Caki2 (cell line): ENCODE measurements at places on chromosomes 12 and 14. TPM values are rescaled to one million over a fixed set of nuclear protein-coding genes. Genes with fewer than 3 reads are reported as not detected.
A peak's percentile ranks its signal among the peaks of the same experiment; 100 is the strongest.

DNA sequence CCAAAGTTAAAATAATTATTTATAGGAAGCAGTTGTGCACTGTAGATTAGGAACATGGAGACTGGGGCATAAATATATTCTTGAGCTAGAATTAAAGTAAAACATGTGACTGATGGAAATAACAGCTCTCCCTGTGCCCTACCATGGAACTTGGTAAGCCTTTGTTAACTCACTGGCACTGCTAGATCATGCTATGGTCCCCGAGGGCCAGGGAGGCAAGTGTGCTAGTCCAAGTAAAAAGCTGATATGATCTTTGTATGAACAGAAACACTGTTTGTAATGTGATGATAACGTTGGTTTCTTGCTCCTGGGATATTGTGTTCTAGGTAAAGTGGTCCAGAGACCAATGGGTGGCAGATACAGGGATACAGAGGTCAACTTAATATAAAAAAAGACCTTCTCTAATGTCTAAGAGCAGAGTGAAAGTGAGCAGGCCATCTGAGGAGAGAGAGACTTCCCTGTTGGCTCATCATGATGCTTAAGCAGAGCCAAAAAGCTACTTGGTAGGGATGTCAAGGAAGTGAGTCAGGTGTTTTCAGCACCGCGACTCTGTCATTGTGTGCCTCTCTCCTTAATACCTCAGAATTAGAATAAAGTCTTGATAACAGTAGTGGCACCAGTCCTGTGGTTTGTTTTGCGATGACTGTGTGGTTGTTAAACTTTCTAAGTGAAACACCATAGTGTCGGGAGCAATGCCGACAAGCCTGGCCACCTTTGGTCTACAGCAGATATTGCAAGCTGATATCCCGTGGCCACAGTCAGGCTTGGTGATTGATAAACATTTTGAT lies 27.6 kb downstream of the BICD1 start:
- DNase-seq: peak; percentile 71

DNA sequence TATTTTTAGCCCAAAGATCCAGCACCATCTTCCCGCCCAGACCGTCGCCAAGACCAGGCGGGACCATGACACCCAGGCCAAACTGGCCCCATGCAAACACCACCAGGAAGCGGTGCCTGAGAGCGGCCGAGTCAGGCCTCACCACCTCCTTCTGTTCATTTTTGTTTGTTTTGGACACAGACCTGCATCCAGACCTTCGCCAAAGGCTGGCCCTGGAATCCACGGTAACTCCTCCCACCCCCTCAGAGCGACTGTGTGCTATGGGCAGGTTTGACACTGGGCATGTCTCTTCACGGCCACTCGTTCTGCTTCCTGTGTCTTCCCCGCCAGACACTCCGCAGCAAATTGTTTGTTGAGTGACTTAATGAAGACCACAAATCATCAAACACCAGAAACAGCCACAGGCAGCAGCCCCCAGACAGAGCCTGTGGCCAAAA lies 47.1 kb downstream of the NCOR2 start:
- peak; percentile 88 for DNase-seq

DNA sequence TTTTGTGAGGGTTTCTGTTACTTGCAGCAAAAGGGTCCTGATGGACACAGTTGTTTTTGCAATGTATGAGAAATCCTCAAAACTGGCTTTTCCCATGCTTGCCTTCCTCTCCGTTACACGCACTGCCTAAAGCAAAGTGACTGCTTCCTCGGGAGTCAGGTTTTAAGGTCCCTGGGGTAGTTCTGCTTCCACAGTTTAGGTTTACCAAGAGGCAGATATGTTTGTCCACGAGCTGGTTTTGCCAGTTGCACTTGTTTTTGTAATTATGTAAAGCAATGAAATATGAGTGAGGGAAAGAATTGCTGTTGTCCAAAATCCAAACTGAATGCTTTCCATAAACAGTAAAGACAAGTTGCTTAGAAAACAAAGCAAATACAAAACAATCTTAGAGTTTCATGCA lies 290.7 kb upstream of the AMIGO2 start:
- DNase-seq: no peak

- peak; percentile 28 for DNase-seq
Measured at GRCh38 chr12:96719660-96720362, 187.2 kb upstream of the NEDD1 start.

DNA sequence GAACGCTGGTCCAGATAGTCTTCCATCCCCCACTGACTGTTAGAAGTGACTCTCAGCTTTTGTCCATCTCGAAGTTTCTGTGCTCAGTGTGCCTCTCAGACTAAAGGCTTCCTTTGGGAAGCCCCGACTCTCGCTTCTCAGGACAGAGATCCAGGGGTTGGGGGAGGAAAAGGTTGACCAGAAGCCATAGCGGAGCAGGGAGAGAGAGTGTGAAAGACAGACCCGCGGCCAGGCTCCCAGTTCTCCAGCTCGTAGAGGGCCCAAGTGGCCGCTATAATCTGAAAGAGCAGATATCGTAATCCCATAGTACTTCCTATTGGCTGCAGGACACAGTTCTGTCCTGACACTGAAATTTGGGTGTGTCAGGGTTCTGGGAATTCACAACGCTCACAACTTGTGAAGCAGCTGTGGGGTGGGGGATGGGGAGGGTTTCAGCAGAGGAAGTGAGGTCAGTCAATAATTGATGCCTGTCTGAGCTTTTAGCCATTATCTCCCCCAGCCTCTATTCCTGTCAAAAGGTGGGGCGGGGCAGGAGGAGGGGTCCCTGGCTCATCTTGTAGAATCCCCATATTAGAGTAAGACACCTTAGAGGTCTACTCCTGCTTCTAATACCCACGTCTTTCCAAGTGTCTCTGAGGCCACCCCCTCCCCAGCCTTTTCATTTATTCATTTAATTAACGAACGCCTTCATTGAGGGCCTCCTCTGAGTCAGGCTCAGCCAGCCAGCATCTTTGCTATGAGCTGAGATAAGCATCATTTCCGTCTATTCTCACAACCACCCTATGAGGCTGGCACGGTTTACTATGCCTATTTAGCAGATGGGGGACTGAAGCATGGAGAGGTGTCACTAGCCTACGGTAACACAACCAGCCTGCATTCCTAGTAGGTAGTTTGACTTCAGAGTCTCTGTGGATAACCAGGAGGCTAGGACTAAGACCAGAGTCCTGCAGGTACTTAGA lies 1.6 kb upstream of the ACVRL1 start:
- no peak for DNase-seq

DNA sequence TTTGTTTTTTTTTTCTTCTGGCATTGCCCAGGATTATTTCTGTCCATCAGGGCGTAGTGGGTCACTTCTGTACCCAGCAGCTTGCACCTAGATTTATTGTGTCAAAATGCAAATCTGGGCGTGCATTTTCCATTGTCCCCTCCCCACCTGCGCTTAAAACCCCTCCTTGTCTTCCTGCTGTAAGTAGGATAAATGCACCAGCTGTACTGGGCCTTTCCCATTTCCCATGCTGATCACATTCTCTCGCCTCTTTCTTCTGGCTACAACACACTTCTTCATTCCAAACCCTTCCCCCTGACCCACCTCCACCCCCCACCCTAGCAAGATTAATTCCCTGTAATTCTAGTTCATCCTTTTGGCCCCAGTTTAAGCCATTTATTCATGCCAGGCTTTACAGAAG lies 128.0 kb downstream of the ETV6 start:
- no peak for DNase-seq

GRCh38 chr14:27267876-27268275 lies 670.0 kb upstream of the NOVA1 start:
- no peak for DNase-seq

DNA sequence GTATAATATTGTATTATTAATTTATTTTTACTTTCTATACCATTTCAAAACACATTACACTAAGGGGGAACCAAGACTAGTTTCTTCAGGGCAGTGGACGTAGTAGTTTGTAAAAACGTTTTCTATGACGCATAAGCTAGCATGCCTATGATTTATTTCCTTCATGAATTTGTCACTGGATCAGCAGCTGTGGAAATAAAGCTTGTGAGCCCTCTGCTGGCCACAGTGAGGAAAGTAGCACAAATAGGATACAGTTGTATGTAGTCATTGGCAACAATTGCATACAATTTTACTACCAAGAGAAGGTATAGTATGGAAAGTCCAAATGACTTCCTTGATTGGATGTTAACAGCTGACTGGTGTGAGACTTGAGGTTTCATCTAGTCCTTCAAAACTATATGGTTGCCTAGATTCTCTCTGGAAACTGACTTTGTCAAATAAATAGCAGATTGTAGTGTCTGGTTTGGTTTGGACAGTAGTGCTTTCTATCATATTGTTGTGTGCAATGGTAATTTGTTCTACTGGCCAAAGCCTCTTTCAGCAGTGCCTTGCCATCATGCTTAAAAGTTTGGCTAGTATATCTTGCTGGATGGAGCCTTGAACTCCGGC lies 24.3 kb upstream of the PLEKHD1 start:
- DNase-seq: peak; percentile 38

RNFT2 gene
- 4.1 and 14.4 TPM in 2 replicates for total RNA-seq

ST8SIA1 gene
- not detected in 2 replicates for total RNA-seq

CCDC60 gene
- total RNA-seq: not detected in 2 replicates

DDHD1 gene
- 3.7 TPM in 2 replicates for total RNA-seq

LRP1-AS gene
- not detected in 2 replicates for total RNA-seq

SERPINA12 gene
- total RNA-seq: not detected in 2 replicates

C12orf54 gene
- not detected in 2 replicates for total RNA-seq
